ENCODE measurements at places on chromosomes 3 and 15.

- no peak for DNase-seq
Measured at GRCh38 chr3:136958939-136959338, 1.2 kb downstream of the IL20RB start.

DNA sequence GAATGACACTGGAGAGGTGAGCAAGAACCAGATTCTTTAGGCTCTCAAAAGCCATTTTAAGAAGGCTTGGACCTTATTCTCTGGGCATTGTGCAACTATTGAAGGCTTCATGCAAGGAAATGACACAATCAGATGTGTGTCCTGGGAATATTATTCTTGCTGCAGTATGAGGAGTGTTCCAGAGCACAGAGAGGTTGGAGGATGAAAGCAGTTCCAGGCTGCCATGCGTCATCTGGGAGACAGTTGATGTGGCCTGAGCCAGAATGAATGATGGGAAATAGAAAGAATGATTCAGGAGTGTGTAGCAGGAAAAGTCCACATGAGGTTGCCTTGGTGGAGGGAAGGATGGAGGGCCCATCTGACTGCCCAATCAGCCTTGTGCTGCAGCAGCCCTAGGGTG, 123.1 kb downstream of the CHCHD6 start:
- no peak for DNase-seq

- peak; percentile 60 for DNase-seq
Measured at GRCh38 chr15:89017370-89018066, 70.7 kb upstream of the ABHD2 start.

DNA sequence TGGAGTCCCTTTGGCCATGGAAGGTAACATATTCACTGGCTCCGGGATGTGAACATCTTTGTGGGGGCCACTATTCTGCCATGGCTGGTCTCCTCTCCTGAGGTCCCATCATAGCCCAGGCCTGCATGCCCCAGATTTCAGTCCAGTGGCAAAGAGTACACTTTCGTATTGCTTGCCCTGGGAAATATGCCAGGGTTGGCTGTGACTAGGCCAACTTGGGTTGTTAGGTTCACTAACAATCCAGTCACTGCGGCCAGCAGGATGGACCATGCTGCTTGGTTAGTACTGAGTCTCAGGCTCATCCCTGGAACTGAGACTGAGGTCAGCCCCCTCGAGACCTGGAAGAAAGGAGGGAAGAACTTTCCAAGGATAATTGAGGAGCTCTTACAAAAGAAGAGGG, 9.8 kb upstream of the EEFSEC start:
- DNase-seq: no peak

- no peak for DNase-seq
Measured at GRCh38 chr3:53202331-53203015, 41.5 kb downstream of the PRKCD start.

- DNase-seq: no peak
Measured at GRCh38 chr3:182740710-182741109, 52.6 kb upstream of the ATP11B start.

GRCh38 chr3:182567700-182568099, 225.6 kb upstream of the ATP11B start:
- DNase-seq: no peak

GRCh38 chr3:57556459-57557084, 498 bp downstream of the PDE12 start:
- DNase-seq: no peak

- DNase-seq: no peak
Measured at GRCh38 chr3:77526573-77527113, 486.7 kb downstream of the ROBO2 start.

GRCh38 chr15:74525945-74526344, 15.1 kb upstream of the ARID3B start:
- no peak for DNase-seq

DNA sequence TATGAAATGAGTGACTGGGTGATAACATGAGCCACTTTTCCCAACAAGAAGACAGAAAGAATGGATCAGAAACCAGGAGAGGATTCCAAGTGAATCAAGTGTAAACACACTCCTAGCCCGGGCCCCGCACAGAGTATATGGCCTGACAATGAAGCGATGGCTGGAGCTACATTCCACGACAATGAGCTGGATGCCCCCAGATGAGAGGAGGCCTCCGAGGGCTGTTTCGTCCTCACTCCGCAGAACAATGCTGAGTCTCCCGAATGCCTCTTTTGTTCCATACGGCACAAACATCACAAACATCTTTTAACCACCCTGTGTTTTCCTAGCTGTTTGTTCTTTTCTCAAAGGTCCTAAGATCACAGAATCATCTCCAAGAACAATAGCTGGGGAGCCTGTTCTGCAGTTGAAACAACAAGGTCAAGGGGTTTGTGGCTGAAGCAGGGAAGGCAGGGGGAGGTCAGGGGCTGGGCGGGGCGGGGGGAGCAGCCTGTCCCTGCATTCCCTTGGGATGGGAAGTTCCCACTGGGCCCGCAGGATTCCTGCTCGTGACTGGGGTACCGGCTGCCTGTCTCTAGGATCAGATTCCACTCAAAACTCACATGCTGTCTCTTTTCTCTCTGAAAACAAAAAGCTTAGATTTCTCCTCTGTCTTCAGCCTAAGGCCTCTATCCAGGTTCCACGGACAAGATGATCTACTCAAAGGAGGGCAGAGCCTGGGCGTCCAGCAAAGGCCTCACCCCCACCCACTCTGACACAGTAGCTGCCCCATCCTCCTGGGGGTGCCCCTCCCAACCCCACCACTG, 151.3 kb downstream of the XXYLT1 start:
- no peak for DNase-seq

DNA sequence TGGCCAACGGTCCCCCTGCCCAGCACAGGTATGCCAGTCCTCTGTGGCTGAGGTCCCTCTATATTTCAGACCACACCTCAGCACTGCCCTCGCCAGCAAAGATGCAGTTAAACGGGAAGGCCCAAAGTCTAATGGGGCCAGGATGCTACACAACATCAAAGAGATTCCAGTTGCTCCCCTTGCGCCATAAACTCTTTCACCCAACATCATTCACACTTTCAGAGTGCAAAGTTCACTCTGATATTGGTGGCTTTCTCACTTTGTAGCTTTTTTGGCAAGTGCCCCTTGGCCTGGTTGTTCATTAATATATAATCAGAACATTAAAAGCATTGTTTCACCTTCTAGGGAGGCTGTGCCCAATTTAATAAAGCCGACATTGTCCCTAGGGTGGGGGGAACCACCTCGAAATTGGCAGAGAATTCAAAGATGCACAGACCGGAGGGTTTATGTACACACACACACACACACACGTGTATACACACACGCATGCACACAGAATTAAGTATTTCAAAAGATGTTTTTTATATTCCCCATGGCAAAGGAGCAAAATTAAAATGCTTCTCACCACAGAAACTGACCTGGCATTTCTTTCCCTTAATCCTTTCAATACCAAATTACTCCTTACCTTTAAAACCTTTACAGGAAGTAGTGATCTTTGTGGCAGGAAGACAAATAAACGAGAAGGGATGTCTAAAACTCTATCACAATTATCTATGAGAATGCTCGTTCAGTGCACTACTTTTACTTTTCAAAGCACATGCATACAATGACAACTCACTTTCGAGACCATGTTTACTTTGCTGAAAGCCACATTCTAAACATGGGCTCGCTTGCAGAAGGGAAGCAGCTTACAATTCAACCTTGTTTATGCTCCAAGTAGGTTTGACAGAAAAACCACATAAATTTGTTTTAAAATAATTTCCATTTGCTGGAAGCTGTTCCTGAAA, 19.5 kb downstream of the LRIG1 start:
- DNase-seq: no peak

Data from prostate gland (tissue), 2 donors.